ENCODE measurements at places on chromosomes 6 and 20.

DNA sequence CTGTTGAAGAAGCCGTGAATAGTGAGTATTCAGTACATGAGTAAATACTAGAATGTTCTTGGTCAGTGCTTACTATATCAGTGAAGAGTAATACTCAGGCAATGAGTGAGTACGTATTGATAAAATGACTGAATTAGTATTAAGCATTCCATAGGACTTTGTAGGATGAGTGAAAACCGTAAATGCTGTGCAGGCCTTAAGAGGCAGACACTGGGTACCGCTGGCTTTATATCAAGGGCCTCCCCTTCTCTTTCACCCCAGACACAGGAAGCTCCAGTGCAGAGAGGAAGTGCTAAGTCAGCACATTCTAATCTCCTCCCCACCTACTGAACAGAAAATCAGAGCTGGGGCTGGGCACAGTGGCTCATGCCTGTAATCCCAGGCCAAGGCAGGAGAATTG is 24.2 kb downstream of the POFUT1 start:
- no peak for DNase-seq

DNA sequence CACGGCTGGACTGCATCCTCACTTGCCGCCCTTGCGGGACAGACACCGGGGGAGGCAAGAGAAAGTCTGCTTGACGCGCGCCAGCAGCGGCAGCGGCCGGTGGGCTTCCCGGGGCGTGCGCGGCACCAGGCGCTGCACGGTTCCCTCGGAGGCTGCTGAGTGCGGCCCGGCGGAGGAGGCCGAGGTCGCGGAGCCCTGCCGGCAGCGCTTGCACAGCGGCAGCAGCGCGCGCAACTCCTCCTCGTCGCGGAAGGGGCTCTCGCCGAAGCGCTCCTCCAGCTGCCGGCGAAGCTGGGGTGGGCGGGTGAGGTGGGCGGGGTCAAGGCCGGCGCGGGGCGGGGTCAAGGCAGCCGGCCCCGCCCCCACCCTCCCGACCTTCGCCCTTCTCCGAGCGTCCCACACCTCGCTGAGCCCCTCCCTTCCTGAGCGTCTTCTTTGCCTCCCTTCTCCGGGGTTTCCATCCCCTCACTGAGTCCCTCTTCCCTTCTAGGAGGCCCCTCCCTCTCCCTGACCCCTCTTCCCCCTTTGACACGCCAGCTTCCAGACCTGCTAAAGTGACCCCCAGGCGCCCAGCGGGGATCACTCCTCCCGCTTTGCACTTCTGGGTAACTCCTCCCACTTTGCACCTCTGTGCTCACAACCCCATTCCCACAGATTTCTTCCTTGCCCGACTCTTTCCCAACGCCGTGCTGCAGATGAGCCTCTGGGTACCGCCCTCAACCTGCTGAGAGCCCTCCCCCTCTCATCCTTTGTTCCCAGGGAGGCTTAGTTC is 8.8 kb downstream of the DUSP15 start:
- DNase-seq = peak; percentile 92

DNA sequence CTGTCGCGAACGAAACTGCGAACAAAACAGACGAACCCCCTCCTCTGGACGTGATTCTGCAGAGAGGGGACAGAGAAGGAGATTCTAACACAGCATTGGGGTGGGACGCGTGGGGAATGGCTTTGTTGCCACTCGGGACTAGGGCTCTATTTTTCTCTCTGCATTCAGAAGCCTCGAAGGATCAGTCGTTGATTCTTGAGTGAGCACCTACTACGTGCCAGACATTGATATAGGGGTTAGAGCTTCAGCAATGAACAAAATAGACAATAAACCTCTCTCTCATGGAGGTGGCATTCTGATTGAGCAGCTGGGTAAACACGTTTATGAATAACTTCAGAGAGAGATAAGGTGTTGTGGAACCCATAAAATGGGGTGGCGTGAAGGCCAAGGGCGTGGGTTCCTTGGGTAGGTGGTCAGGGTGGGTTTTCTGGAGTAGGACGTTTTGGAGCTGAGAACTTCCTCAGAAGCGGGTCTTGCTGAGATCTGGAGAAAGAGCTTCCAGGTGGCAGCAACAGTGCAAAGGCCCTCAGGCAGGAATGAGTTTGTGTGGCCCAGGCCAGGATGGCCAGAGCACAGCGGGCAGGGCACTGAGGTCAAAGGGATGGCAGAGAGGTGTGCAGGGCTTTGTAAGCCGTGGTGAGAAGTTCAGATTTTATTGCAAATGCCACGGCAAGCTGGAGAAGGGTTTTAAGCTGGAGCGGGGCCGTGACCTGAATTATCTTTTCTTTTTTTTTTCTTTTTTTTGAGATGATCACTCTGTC is 884 bp downstream of the SLC2A10 start:
- no peak for DNase-seq

GRCh38 chr6:134510142-134510541 is 192.2 kb upstream of the SGK1 start:
- DNase-seq = no peak

GRCh38 chr20:45163083-45163803 is 11.5 kb upstream of the PI3 start:
- DNase-seq = no peak
